ENCODE measurements at places on chromosomes 16 and 17.
A peak's percentile ranks its signal among the peaks of the same experiment; 100 is the strongest.

GRCh38 chr17:37089956-37090355 is 141.2 kb downstream of the AATF start:
- peak; percentile 72 for DNase-seq

- no peak for DNase-seq
These were observed 31.0 kb downstream of the PMM2 start for GRCh38 chr16:8828541-8829165.

GRCh38 chr16:54153240-54153934 is 133.2 kb downstream of the IRX3 start:
- no peak for DNase-seq

DNA sequence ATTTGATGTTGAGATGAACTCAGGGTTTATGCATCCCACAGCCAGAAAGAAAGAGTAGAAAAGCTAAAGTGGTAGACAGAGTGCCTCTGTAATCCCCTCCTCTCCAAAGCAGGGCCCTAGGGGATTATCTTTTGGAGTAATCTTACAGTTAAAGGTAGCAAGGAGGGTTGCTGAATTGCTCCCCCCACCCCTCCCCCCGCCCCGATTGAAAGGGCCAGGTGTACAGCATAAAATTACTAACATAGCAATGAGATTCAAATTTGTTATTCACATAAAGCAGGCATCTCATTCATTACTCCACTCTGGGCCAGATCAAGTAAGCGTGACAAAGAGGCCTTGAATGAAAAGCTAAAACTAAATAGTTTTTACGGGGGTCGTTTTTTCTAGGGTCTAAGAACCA is 72.7 kb downstream of the STH start:
- DNase-seq, result no peak

DNA sequence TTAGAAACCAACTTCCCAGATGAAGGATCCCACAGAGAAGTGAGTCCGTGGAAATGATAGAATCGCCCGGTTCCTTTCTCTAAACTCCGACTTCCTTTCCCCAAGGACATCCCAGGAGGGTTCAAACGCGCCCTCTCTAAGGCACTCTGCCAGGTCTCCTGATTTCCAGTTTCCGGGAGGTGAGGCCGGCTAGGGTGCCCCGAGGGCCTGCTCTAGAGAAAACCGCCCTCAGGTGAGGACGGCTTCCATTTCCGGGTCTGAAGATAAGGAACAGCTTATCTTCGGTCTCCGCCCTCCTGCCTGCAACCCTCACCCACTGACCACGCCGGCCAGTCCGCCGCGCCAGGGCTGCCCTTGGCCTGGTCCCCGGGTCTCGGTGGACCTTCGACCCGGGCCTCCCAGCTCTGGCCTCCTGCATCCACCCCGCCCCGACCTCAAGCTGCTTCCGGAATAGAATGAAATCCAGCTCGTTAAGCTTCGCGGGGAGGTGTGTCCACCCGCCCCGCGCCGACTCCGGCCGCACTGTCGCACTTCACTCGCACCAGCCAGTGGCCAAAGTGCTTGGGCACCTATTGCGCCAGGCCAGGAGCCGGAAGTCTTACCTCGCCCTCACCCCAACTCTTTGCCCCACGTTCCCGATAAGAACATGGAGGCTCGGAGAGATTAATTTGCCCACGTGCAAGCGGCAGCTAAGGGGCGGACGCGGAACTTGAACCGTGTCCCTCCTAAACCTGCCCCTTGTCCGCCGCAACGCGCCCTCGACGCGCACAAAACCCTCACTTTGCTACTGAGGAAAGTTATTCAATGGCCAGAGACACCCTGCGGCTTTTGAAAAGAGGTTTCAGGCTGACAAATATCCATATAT is 836 bp upstream of the MMP15 start:
- DNase-seq, result peak; percentile 22

DNA sequence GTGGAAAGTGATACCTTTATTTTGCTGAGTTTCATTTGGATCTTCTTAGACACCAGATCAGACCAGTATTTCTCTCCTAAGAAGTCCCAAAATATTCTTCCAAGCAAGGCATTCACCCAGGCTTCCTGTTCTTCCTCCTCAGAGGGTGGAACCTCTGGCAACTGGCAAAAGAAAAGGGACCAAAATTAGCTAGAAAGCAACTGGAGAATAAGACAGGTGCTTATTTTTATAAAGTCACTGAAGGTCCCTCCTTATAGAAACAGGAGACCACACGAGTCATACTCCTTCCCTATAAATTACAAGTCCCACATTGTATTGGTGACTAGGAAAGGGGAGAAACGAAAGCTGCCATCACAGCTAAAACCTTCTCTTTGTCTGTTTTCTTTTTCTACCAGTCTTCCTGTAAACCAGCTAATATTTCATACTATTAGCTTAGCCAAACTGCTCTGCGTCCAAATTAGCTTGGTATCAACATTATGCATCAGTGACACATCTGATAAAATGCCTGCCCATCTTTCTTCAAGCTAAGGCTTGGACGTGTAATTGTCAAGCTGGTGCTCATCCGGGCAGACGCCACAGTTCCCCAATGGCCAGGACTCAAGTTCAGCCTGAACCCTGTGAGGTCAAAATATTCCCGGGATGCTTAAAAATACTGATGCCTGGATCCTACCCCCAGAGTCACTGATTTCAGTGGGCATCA is 47.5 kb upstream of the ERN1 start:
- no peak for DNase-seq

GRCh38 chr17:1865252-1866037 is 35.6 kb downstream of the RPA1 start:
- peak; percentile 72 for DNase-seq

- no peak for DNase-seq
These were observed 72.9 kb downstream of the CYTH1 start for GRCh38 chr17:78709119-78709681.

DNA sequence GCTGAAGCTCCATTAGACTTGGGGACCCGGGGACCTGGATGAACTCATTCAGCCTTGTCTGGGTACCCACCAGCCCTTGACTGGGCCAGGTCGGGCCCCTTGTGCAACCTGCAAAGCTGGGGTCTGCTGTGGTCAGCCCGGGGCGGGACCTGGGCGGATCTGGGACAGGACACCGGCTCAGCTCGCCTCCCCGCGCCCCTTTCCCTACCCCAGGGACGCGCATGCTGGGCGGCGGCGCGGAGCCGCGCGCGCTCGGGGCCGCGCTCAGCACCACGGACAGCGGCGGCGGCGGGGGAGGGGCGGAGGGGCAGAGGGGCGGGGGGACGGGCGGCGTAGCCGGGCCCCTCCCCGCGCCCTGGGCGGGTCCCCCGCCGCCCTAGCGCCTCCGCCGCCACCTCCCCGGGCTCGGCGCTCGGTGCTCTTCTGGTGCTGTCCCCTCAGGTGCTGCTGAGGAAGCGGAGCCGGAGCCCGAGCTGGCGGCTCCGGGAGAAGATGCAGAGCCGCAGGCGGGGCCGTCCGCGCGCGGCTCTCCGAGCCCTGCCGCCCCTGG is 7.4 kb downstream of the ACD start:
- DNase-seq, result no peak

- DNase-seq, result no peak
These were observed 15.2 kb downstream of the ALOX12B start for GRCh38 chr17:8072341-8072728.

- DNase-seq, result no peak
These were observed 250.3 kb upstream of the SOX9 start for GRCh38 chr17:71870546-71870862.

DNA sequence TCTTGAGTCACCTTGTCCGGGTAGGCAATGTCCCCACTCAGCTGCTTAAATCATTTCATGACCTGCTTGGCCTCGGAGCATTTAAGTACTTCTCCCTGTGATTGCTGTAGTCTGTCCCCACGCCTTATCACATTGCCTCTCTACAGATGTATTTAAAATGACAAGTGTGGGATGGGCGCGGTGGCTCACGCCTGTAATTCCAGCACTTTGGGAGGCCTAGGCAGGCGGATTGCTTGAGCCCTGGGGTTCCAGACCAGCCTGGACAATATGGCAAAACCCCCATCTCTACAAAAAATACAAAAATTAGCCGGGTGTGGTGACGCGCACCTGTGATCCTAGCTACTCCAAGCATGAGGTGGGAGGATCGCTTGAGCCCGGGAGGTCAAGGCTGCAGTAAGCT is 1.3 kb upstream of the GJC1 start:
- no peak for DNase-seq

DNA sequence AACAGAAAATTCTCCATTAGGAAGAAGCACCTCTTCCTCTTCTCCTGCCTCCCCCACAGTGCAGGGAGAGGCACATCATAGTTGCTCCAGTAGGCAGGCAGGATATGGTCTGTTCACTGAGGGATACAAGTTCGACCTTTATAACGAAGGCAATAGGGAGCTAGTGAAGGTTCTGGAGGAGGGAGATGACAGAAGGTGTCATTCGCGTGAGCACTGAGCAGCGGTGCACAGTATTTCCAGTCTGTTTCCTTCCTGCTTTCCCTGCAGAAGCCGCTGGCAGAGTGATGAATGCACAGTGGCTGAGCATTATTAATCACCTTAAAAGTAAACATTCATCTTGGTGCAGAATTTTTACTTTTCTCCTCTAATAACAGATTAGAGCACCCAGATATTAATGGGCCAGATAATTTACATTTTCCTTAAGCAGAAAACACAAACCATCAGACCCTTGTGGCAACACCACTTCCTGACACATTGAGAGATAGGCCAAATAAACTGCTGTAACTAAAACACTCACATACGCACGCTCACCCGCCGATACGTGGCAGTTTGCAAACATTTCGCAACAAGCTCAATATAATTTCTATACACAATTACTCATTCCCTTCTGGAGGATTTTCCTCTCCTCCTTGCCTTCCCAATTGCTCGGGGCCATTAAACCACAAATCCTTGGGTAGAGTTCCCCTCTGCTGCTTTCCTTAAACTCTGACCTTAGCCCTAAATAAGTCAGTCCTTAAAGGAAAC is 69.5 kb downstream of the AIPL1 start:
- DNase-seq, result no peak

- DNase-seq, result no peak
These were observed 82.8 kb downstream of the WDR59 start for GRCh38 chr16:74902161-74902560.

- DNase-seq, result no peak
These were observed 277.2 kb upstream of the TBX2 start for GRCh38 chr17:61122326-61122913.

GRCh38 chr17:75587675-75588595 is at the start of gene MYO15B:
MYO15B (plus strand) TSS chr17:75587800; CDS start chr17:75588058, 258 bp downstream.
- peak; percentile 21 for DNase-seq

DNA sequence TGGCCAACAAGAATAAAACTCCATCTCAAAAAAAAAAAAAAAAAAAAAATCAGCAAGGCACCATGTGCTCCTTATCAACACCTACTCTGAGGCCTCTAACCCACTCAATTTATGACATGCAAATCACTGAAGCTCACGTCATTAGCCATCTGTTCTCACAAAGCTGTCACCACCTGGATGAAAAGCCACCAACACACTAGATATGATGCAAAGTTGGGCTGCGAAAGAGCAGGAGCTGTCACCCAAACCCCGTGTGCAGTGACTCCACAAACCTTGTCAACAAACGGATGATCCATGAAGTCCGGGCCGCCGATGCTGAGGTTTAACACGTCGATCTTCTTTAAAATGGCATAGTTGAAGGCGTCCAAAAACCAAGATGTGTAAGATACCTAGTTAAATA is 25.3 kb downstream of the MBTPS1 start:
- DNase-seq, result no peak

GRCh38 chr16:50202926-50203624 is 50.0 kb downstream of the TENT4B start:
- no peak for DNase-seq

GRCh38 chr17:44759086-44759915 is 513 bp downstream of the ADAM11 start:
- no peak for DNase-seq

GRCh38 chr17:62064029-62064790 is 868 bp downstream of the MED13 start:
- peak; percentile 29 for DNase-seq

DNA sequence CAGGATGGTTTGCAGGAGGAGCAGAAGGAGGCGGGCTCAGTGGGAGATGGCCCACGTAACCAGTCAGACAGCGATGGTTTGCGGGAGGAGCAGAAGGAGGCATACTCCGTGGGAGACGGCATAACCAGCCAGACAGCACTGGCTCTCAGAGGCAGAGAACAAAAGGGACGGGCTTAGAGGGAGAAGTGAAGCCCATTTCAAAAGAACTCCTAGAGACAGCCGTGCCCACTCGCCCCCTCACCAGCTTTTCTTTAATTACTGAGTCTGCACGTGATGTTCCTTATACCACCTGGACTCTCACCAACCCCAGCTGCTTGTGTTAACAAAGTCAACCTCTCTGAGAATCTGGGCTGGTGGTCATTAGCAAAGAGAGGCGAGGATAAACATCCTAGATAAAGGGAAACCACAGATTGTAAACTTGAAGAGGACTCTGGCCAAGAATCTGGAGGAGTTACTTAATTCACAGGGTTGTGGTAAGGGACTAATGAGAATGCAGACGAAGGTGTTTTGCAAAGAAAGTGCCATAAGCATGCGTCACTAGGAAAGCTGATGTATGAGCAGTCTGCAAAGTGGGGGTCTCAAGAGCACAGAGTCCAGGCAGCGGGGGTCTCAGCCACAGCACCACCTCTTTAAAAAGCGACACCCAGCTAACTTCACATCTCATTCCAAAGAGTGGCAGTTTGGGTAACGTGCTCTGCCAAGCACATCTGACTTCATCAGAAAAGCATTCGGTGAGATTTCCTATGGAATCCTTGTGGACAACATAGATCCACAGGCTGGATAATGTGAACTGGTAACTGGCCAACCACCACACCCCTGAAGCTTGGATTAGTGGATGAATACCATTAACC is 51.7 kb downstream of the NXN start:
- DNase-seq, result no peak

- no peak for DNase-seq
These were observed 4.3 kb downstream of the ZNF768 start for GRCh38 chr16:30521873-30522641.

- DNase-seq, result no peak
These were observed 26.0 kb upstream of the PRM1 start for GRCh38 chr16:11306997-11307638.

DNA sequence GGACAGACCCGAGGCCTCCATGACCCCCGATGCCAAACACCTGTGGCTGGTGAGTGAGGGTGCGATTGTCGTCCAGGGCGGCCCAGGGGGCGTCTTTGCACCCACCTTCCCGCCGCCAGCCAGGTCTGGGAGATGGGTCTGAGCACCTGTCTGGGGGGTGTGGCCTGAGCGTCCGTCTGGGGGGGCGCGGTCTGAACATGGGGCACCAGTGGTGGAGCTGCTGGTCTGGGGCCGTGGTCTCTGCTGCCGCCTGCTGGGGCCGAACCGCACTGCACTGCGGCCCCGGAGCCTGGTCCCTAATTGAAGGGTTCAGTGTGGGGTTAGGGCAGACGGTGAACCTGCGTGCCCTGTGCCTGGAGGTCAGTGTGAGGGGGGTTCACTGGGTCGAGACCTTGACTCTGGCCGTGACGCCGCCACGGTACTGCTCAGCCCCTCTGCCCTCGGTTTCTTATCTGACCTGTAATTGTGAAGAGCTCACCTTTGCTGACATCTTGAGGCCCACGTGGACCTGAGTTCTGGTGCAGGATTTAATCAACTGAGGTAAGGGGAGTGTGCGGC is 12.6 kb upstream of the TCF25 start:
- peak; percentile 75 for DNase-seq

GRCh38 chr17:38877130-38877851 is 7.4 kb downstream of the LASP1 start:
- peak; percentile 70 for DNase-seq
